HepG2 (cell line): ENCODE measurements at places on chromosomes 7 and 10. TPM values are rescaled to one million over a fixed set of nuclear protein-coding genes. Genes with fewer than 3 reads are reported as not detected.

DNA sequence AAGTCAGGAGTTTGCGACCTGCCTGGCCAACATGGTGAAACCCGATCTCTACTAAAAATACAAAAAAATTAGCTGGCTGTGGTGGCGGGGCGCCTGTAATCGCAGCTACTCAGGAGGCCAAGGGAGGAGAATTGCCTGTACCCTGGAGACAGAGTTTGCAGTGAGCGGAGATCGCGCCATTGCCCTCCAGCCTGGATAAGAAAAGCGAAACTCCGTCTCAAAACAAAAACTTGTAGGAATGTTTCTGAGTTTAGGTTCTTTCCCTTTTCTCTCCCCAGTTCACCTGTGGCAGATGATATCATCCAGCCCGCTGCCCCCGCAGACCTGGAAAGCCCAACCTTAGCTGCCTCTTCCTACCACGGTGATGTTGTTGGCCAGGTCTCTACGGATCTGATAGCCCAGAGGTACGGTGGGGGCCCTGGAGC is 138.8 kb upstream of the BTBD16 start:
- H3K4me1 ChIP-seq: peaks cover 2% of the 10 kb centered on the region
- no peaks in the 10 kb centered on the region for H3K27me3 ChIP-seq
- H3K36me3 ChIP-seq: peaks cover 34% of the 10 kb centered on the region; the same call in 2 of the 3 replicates
- DNase-seq: no peak
- no peak overlapping the region for H3K4me3 ChIP-seq

- H3K4me1 ChIP-seq: no peaks in the 10 kb centered on the region
- H3K27ac ChIP-seq: no peak overlapping the region
- no peak overlapping the region for H3K4me3 ChIP-seq
- H3K27me3 ChIP-seq: no peaks in the 10 kb centered on the region
These were observed 19.8 kb downstream of the KBTBD2 start for GRCh38 chr7:32871624-32872371.

DNA sequence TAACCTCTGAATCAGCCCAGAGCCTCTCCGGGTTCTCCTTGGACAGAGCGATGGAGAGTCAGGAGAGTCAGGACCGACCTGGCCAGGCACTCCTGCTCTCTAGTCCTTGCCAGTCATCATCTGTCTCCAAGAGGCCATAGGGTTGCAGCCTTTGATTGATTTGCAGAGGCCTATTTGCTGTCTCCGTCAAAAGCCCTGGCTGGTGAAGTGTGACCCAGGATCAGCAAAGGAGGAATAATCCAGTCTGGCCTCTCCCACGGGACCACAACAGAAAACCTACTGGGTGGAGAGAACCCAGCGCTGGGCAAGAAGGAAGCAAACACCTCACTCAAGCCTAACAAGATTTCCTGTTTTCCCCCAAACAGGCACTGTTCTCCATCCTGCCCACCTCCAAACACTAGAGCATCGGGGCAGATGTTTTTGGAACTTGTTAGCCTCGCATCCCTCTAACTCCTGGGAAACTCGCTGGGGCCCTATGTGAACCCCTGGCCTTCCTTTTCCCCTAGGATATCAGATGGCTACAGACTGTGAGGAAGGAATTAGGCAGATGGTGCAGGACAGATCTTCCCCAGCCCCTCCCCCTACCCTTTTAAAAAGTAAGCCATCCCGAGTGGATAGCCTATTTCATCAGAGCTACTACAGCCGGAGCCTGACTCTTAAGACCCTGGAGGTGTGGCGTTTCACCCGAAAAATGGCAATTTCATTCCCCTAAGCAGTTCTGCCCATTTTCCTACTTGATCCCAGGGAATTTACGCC is 54.3 kb downstream of the PODXL start:
- H3K27ac ChIP-seq: no peak overlapping the region
- no peak overlapping the region for H3K4me3 ChIP-seq
- H3K27me3 ChIP-seq: no peaks in the 10 kb centered on the region
- peaks cover 2% of the 10 kb centered on the region for H3K36me3 ChIP-seq

CRYGN gene
- not detected in 2 replicates for total RNA-seq

UPK3BL2 gene
- total RNA-seq: 0.79 and 2.4 TPM in 2 replicates

PTPN20 gene
- not detected in 2 replicates for total RNA-seq

- no peaks in the 10 kb centered on the region for H3K36me3 ChIP-seq
- no peaks in the 10 kb centered on the region for H3K4me1 ChIP-seq
- peaks cover 2% of the 10 kb centered on the region; the same call in 1 of the 2 replicates for H3K27me3 ChIP-seq
- DNase-seq: no peak
- H3K4me3 ChIP-seq: no peak overlapping the region
These were observed 1.6 kb upstream of the CRHR2 start for GRCh38 chr7:30683816-30684215.

DNA sequence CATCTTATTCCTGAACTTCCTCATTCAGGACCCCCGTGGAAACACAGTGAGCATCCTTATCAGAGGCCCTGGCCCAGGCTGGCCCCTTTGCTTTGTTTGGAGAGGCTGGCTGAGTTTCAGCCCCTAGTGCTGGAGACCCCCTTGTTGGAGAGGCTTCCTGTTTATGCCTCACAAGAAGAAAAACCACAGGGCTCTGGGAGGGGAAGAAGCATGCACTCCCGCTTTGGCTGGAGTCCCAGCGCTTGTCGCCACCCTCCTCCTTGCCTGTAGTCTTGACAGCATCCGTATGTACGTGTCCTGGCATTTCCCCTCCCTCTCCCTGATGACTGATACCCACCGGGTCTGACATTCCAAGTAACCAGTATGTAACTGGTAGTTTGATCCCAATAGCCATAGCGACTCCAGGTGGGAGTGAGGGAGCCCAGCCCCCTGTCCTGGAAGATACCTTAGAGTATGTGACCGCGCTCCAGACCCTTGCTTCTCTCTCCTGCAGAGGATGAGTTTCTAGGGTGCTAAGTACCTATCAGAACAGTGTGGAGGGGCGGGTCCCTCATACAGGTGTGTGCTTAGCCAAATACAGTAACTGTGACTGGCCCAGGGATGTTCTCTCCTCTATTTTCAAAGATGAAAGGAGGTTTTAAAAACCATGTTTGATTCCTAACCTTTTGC is 6.9 kb upstream of the ATP6V0E2 start:
- H3K27me3 ChIP-seq: peaks cover 7% of the 10 kb centered on the region; the same call in 1 of the 3 replicates
- no peak overlapping the region for H3K4me3 ChIP-seq
- H3K36me3 ChIP-seq: no peaks in the 10 kb centered on the region
- no peaks in the 10 kb centered on the region for H3K4me1 ChIP-seq
- no peak overlapping the region for H3K27ac ChIP-seq
- no peak for DNase-seq

DNA sequence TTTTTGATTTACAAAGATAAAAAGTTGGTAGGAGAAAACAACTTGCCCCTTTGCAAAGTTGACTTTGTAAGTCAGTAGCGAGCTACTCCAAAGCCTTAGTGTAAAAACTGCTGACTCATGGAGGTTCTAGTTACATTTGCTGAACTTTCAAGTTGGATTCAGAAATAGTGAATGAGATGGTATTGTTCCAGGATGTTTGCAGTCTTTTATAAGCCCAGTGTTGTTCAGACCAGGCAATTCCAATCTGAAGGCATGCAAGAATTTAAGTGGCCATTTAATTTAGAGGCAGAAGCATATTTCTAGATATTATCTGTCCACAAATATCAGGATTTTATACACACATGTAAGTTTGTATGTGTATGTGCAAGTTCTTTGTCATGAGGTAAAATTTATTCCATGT is 21.6 kb downstream of the TES start:
- DNase-seq: peak; percentile 49
- H3K27ac ChIP-seq: no peak overlapping the region
- peaks cover 28% of the 10 kb centered on the region for H3K4me1 ChIP-seq
- no peaks in the 10 kb centered on the region for H3K36me3 ChIP-seq
- no peak overlapping the region for H3K4me3 ChIP-seq

IL2RA gene
- not detected in 2 replicates for total RNA-seq

ACHE gene
- 0.18 TPM in 1 of 2 replicates, not detected in the other for total RNA-seq

DNA sequence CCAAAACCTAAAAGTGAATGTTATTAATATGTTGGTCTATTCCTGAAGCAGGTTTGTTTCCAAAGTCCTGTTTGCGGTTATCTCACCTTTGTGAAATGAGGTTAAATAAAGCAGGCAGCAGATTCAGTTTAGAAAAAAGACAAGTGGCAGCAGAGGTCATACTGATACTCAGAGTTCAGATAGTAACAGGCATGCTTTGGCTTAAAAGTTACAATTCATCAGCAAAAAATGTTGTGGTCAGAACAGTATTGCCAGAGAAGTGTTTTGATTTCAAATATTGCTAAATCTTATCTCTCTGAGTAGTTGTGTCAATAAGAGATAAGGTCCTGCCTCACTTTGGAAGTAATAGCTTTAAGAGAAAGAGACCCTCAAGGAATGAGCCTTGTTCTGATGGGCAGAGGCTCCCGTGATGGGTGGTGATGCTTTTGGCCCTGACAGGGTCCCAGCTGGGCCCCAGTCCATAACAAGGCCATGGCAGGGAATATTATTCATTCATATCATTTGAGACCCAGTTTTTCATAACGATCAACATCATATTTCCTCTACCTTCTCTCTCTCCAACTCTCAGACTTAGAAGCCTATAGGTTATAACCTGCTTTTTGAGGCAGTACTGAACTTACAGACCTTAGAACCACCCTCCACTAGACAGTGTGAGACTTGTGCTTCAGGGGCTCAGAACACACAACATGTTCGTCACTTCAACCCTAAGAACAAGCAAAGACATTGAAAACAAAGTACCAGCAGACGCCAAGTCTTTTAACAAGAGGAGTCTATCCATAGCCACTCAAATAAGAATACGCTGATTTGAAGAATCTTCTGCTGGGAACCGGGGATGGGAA is 58.5 kb upstream of the AHR start:
- H3K36me3 ChIP-seq: no peaks in the 10 kb centered on the region
- H3K4me3 ChIP-seq: no peak overlapping the region
- H3K4me1 ChIP-seq: peaks cover 18% of the 10 kb centered on the region
- peak; percentile 91 for DNase-seq

DNA sequence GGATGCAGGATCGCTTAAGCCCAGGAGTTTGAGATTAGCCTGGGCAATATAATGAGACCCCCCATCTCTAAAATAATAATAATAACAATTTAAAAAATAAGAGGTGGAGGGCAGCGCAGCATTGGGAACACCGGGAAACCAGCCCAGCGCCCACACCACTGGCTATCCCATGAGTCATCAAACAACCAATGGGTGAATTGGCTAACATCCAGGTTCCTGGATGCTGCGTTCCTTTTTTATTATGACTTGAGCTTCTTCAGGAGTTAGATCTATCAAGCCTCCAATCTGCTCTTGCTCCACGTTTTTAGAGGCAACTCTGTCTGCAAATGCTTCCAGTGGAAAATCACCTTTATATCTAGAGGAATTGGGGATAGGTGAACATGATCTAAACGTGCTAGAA is 10.0 kb upstream of the LRRC4 start:
- no peaks in the 10 kb centered on the region for H3K27me3 ChIP-seq
- no peak overlapping the region for H3K27ac ChIP-seq
- no peak overlapping the region for H3K4me3 ChIP-seq
- no peak for DNase-seq
- no peaks in the 10 kb centered on the region for H3K4me1 ChIP-seq
- H3K36me3 ChIP-seq: peaks cover 36% of the 10 kb centered on the region

SLC16A12 gene
- 0.02 TPM in 1 of 2 replicates, not detected in the other for total RNA-seq

DNA sequence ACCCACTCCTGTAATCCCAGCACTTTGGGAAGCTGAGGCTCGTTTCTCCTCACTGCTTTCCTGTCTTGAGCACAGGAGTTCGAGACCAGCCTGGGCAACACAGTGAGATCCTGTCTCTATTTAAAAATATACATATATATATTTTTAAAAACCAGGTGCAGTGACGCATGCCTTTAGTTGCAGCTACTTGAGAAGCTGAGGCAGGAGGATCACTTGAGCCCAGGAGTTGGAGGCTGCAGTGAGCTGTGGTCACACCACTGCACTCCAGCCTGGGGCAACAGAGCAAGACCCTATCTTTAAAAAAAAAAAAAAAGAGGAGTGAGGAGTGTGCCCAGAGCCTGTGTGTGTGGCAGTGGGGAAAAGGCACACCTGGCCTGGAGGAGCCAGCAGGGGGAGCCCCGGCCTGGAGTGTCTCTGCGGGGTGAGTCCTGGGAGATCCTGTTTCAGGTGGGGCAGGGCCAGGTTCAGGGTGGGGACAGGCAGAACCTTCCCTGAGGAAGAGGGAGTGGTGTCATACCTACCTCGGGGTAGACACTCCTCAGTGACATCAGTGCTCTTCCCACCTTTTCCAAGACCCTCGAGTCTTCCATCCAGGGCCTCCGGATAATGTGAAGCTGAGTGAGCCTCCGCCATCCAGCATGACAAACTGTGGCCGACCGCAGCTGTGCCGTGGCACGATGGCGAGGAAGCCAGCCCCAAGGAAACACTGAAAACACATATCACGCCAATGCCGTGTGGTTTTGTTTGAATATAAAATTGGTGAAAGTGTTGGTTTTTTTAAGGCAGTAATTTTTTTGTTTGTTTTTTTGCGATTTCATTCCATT is 9.0 kb upstream of the ARPC1B start:
- peaks cover 10% of the 10 kb centered on the region for H3K36me3 ChIP-seq
- no peaks in the 10 kb centered on the region for H3K27me3 ChIP-seq
- H3K27ac ChIP-seq: no peak overlapping the region
- DNase-seq: peak; percentile 22

EBF3 gene
- total RNA-seq: not detected in 2 replicates

DNA sequence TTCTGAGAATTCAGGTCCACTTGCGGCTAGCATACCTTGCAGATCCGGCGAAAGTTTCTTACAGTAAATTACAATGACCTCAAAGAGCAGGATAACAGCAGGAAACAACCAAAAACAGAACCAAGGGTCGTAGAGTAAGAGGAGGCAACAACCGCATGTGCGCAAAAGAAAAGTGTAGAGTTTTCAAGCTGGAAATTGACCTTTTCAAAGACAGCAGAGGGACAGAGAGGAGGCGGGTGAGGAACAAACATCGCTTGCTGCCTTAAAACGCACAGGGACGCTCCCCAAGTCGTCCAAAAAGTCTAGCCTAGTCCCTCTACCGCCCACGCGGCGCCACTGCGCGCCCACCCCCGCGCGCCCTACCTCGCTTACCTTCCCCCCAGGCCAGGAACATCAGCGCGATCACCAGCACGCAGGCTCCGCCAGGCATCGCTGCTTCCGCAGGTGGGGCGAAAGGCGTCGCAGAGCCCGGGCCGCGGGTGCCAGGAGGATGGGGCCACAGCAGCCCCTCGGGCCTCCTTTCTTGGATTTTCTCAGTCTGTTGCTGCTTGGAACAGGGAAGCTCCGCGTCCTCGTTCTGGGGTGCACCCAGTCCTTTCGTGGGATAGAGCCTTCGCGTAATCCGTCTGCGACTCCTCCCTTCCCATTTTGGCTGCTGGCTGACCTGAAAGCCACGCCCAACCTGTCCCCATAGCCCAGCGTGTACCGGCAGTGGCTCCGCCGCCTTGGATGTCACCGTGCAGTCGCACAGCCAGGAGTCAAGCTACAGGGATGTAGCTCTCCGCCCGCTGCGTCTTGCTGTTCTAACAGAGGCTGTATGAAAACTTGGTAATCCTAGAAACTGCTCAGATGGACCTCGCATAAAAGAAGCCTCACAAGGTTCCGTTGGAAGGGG is at the start of gene VWDE:
TSS of gene VWDE (minus strand) at position 579 of the 895 bp plus-strand sequence. CDS start at position 430, 149 bp downstream.
- no peaks in the 10 kb centered on the region for H3K36me3 ChIP-seq
- H3K4me1 ChIP-seq: peaks cover 8% of the 10 kb centered on the region; the same call in 1 of the 2 replicates

DNA sequence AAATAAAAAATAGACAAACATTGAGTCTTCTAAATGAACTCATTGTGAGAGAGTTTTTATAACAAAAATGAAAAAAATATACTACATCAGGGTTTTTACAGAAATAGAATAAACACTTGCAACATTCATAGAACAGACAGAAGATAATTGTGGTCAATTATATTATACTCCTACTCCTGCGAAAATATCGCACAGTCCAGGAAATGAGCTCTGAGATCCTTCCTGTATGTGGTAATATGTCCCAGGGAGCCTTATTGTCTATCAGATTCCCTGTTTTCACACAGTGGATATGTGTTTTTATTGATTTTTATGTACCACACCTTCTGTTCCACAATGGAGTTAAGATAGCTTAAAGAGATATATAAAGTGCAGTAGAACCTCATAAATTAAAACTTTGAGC is 27.5 kb upstream of the RELN start:
- H3K36me3 ChIP-seq: no peaks in the 10 kb centered on the region
- no peaks in the 10 kb centered on the region for H3K27me3 ChIP-seq
- no peak overlapping the region for H3K27ac ChIP-seq
- H3K4me1 ChIP-seq: no peaks in the 10 kb centered on the region
